ENCODE measurements at places on chromosomes 6 and 20.
A peak's percentile ranks its signal among the peaks of the same experiment; 100 is the strongest.

DNA sequence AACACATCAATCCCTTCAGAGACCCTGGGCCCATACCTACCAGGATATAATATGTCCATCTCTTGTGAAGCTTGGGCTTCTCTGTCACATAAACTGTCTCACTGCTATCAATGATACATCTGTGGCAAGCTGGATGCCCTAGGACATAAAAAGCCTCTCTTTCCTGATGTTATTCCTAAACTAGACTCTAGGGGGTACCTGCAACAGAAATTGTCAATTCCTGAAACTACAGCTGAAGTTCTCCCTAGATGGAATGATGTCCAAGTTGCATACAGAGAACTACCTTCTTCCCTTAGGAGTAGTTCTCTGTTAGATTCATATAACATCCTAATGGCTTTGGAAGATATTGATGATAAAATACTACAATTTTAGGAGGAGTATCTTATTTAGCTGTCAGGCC, 35.8 kb downstream of the TBX18 start:
- DNase-seq = no peak

DNA sequence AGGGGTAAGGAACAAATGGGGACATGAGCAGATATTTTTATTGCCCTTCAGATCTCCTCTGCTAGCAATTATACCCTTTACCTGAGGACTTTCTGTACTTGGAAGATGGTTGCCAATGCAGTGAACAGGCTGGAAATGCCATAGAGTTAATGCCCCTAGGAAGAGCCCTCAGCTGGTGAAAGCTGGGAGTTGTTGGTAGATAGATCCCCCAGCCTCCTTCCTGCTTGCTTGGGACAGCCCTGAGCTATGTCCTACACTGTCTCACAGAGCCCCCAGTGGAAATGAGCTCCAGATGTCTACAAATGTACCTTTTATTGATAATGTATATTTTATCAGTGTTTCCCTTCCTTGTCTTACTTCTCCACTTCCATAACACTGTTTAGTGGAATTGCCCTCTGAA, 87.6 kb upstream of the PAK5 start:
- DNase-seq = no peak

GRCh38 chr6:87628881-87629280, 38.9 kb downstream of the ORC3 start:
- DNase-seq = no peak

- no peak for DNase-seq
Observed at GRCh38 chr20:13736436-13737191, 48.1 kb downstream of the ESF1 start.

GRCh38 chr6:28553986-28554881, 28.6 kb downstream of the GPX5 start:
- DNase-seq = no peak

- DNase-seq = no peak
Observed at GRCh38 chr20:15924556-15924955, 648.7 kb downstream of the KIF16B start.

DNA sequence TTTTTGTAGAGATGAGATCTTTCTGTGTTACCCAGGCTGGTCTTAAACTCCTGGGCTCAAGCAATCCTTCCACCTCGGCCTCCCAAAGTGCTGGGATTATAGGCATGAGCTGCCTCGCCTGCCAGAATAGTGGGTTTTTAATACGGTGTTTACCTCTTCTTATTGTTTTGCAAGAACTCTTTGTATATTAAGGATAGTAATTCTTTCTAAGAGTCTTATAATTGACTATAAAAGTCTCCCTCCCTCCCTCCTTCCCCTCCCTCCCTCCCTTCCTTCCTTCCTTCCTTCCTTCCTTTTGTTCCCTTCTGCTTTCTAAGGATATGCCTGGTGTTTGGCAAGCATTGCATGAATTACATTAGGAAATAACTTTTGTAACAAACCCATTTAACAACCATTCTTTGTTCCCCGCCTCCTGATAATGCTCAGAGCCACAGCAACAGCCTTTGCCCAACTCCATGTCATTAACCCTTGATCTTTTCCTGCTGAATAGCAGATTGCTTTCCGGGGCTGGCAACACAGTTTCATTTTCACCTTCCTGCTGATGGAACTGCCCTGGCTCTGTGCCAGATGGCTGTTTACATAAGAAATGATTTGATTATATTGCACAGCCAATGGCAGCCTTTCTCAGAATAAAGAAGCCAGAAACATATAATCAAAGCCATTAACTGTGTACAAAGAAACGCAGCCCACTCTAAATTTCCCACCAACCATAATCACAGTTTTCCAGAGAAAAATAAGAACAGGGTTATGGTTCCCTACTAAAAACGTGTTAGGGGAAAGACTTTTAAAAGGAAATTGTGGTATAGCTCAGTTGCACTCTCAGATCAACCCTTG, 143.7 kb upstream of the PTPN1 start:
- DNase-seq = peak; percentile 87

DNA sequence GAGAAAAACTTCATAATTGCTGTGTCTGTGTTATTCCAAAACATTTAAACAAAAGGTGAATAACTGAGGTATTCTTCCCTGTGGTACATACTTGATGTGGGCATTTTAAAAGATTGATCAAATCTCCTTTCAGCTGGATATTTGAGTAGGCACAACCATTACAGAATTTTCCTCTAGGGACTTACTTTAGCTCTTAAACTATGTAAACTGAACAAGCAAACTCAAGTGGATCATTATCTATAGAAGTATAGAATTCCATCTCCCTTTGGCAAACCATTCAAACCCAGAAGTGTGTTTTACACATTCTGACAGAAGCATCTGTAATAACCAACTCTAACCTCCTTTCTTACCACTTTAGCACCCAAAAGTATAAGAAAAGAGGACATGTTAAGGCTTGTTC, 241.4 kb downstream of the ESR1 start:
- DNase-seq = no peak

GRCh38 chr6:55874316-55874715, 1.1 kb downstream of the BMP5 start:
- no peak for DNase-seq

- DNase-seq = peak; percentile 37
Observed at GRCh38 chr6:44034391-44034861, 92.8 kb downstream of the MRPL14 start.

DNA sequence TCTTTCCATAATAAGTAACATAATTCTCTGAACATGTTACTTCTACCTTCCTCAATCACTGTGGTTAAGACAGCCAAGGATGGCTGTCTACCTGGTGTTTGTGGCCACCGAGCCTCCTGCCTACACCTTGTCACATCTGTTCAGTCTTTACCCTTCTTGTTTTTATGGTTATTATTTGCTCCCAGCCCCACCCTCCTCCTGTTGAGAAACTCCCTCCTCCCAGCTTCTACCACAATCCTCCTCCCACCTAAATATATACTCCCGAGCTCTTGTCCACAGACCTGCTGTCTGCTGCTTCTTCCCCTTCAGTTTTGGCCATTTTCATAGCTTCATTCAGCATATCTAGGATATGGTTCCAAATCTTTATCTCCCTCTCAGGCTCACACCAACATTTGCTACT, 35.7 kb upstream of the GABRR1 start:
- no peak for DNase-seq

GRCh38 chr20:51446656-51447055, 95.9 kb downstream of the NFATC2 start:
- no peak for DNase-seq

All from pancreas (tissue), 10 donors.